ENCODE measurements at places on chromosomes 7 and 10.

- DNase-seq: no peak
Measured at GRCh38 chr7:140908361-140908760, 16.4 kb downstream of the BRAF start.

GRCh38 chr7:22909917-22910316 is 87.3 kb upstream of the TOMM7 start:
- no peak for DNase-seq

- DNase-seq: no peak
Measured at GRCh38 chr7:26976840-26977239, 112.5 kb upstream of the SKAP2 start.

DNA sequence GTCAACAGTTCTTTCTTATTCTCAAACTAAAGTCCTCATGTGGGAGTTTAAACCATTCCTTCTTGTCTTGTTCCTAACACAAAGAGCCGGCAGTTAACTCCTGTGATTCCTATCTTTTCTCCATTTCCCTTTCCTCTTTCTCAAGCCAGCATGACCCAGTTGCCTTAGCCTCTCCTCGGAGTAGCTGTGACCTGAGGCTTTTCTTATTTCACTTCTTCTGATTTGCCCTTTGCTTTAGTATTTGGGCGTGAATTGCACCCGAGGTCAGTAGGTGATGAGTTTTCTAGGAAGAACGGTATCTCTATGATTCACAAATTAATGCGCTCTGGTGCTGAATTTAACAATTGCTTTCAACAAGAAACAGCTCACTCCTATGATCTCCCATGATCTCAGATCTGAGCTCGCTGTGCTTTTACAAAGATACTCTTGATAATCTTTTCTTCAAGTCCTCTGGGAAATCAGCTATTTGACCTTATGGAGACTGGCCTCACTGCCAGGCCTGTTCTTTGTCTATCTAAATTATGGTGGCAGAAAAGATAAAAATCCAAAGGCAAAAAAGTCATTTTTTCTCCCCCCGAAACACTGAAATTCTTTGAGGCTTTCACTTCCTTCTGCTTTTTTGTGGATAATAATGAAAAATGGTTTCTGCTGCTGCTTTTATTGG is 184.6 kb downstream of the JCAD start:
- DNase-seq: no peak

DNA sequence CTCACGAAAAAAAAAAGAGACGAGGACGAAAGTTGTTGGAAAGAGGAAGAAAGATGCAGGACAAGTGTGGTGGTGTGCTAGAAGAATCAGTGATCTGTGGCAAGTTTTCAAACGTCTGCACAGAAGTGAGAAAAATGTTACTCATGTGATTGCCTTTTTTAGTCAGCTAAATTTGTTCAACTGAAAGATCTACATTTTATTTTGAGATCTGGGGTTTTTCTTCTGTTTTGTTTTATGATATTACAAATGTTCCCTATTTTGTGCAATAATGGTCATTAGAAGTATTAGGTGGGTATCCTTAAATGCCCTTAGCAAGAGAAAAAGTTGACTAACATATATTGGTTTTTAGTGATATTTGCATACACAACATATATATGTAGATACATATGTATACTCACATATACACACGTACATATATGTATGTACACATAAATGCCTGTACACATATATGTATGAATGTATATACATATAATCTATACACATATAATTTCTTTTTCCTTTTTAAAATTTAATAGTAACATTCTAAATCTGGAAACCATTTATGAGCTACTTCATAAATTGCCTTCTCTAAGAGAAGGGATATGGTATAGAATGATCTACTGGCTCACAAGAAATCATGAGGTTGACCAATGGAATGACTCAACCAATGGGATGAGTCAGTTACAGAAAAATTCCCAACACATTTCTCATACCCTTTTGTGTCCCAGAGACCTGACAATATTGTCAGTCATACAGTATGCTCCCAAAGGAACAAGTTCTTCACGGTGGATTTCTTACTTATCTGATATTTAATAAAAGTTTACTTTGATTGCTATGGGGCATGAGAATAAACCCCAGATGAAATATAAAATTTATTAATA is 38.4 kb downstream of the SLC39A12 start:
- DNase-seq: no peak
